ENCODE measurements at places on chromosomes 6 and 20.

GRCh38 chr6:119002069-119002468 lies 67.1 kb upstream of the MCM9 start:
- no peak for DNase-seq

DNA sequence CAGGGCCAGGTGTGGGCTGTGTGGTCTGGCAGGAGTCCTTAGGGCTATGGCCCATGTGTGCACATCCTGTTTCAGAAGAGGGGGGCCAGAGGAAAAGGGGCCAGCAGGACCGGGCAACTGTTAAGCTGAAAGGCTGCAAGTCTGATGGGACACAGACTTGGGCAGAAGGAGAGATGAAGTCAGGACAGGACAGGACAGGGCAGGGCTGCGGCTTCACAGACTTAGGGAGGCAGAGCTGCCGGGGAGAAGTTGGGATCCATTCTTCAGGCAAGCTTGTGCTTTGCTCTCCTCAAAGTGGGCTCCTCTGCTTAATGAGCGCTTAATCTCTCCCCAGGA lies 28.7 kb downstream of the MOCS1 start:
- DNase-seq, result no peak

GRCh38 chr20:61072398-61072797 lies 179.7 kb upstream of the CDH4 start:
- DNase-seq, result no peak

DNA sequence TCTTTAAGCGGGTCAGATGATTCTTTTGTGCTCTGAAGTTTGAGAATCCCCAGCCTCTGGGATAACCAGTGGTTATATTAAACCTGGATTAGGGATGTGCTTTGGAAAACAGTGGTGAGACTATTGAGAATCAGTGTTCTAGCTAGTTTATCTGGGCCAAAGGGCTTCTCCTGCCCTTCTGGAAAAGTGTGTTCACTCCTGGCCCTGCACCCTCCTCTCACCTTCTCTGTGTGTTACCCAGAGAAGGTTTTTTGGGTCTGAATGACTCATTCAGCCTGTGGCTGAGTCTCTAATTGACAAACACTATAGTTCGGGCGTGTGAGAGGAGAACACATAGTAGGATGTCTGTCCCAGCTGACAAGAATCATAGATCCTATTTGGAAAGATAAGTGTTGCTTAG lies 66.7 kb downstream of the LRRC1 start:
- no peak for DNase-seq

DNA sequence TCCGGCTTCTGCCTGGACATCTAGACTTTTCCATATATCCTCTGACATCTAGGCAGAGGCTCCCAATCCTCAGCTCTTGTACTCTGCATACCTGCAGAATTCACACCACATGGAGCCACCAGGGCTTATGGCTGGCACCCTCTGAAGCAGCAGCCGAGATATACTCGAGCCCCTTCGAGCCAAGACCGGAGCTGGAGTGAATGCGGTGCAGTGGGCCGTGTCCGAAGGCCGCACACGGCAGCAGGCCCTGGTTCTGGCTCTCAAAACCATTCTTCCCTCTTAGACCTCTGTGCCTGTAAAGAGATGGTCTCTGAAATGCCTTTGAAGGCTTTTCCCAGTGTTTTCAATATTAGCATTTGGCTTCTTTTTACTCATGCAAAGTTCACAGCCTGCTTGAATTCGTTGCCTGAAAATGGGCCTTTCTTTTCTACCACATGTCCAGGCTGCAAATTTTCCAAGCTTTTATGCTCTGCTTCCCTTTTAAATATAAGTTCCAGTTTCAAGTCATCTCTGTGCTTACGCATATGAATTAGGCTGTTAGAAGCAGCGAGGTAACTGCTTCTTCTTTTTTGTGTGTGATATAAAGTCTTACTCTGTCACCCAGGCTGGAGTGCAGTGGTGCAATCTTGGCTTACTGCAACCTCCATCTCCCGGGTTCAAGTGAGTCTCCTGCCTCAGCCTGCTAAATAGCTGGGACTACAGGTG lies 3.8 kb upstream of the SIRPB1 start:
- no peak for DNase-seq

All from GDM1 (cell line).